H9 (cell line): ENCODE measurements at places on chromosomes 11 and 22. TPM values are rescaled to one million over a fixed set of nuclear protein-coding genes. Genes with fewer than 3 reads are reported as not detected.

Gene NCAM1
- total RNA-seq, result 2.2 and 2.5 TPM in 2 replicates

- no peak for DNase-seq
Measured at GRCh38 chr22:23187871-23188700, 7.8 kb downstream of the BCR start.

DNA sequence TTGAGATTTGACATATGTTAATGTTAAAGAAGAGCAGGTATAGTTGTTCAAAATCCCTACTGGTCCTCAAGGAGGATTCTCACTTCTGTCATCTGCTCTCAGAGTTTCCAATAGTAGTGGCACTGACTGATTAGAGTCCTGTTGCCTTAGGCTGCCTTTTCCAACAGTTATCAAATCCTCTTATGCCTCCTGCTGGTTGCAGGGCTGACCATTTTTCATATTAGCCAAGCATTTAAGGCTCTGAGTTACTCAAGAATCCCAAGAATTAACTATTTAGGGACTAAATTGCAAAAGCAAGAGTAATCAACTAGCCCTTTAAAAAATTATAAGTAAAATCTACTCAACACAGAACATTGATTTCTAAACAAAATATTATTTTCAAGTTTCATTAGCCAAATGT, 212.0 kb upstream of the CHORDC1 start:
- DNase-seq, result no peak

GRCh38 chr22:41401781-41402648, 20.3 kb downstream of the TEF start:
- DNase-seq, result no peak

GRCh38 chr11:112518371-112518770, 257.7 kb upstream of the PLET1 start:
- DNase-seq, result no peak
